ENCODE measurements at places on chromosomes 13 and 19. TPM values are rescaled to one million over a fixed set of nuclear protein-coding genes. Genes with fewer than 3 reads are reported as not detected.

Gene C19orf33
- total RNA-seq, result 0.30 TPM

Gene FREM2
- total RNA-seq, result not detected

Gene GZMM
- total RNA-seq, result not detected

Gene MYBPC2
- total RNA-seq, result not detected

Gene ATXN8OS
- total RNA-seq, result not detected

Gene IFNL1
- total RNA-seq, result not detected

Gene PRKCSH
- 102 TPM for total RNA-seq

Gene MCEMP1
- total RNA-seq, result not detected

All from smooth muscle cell of the coronary artery (primary cell).